ENCODE measurements at places on chromosomes 3 and 15.
A peak's percentile ranks its signal among the peaks of the same experiment; 100 is the strongest.

DNA sequence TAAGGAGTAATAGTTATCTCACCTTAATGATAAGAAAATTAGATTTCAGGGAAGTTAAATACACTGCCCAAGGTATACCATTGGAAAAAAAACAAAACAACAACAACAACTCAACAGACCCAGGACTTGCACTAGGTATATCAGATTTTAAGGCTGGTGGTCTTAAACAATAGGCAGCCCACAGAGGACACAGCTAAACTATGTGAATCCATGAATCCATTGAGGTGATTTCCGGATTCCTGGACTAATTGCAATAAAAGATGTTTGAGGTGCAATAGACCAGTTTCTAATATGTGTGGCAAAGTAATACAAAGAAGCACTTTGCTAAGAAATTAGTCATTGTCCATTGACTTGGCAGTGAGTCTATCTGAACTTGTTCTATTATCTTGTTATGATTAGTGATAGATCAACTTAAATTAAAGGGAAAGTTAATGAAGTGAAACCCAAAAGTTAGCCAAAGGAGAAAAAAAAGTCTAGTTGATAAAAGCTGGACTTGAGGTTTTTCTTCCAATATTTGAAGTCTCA is 60.9 kb upstream of the MAGI1 start:
- no peak for DNase-seq

- no peak for DNase-seq
These were observed 84.9 kb upstream of the ETV5 start for GRCh38 chr3:186193534-186194450.

- DNase-seq, result no peak
These were observed 1.5 kb downstream of the OR5H14 start for GRCh38 chr3:98148751-98149150.

GRCh38 chr3:129795186-129796010 is 98.1 kb downstream of the TMCC1 start:
- no peak for DNase-seq

DNA sequence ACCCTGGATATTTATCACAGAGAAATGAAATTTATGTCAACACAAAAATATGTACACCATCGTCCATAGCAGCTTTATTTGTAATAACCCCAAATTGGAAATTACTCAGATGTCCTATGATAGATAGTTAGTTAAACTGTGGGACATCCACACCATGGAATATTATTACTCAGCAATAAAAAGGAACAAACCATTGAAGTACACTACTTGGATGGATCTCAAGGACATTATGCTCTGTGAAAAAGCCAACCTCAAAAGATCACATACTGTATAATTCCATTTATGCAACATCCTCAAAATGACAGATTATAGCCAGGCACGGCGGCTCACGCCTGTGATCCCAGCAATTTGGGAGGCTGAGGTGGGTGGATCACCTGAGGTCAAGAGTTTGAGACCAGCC is 113.3 kb downstream of the PGPEP1L start:
- no peak for DNase-seq

GRCh38 chr3:132803889-132804288 is 81.7 kb upstream of the NPHP3 start:
- DNase-seq, result no peak

GRCh38 chr15:80461356-80462095 is 57.3 kb downstream of the ARNT2 start:
- DNase-seq, result no peak

GRCh38 chr15:78004919-78005634 is 72.4 kb downstream of the TBC1D2B start:
- DNase-seq, result peak; percentile 81

GRCh38 chr15:66070220-66070934 is 183.2 kb downstream of the MEGF11 start:
- DNase-seq, result no peak

DNA sequence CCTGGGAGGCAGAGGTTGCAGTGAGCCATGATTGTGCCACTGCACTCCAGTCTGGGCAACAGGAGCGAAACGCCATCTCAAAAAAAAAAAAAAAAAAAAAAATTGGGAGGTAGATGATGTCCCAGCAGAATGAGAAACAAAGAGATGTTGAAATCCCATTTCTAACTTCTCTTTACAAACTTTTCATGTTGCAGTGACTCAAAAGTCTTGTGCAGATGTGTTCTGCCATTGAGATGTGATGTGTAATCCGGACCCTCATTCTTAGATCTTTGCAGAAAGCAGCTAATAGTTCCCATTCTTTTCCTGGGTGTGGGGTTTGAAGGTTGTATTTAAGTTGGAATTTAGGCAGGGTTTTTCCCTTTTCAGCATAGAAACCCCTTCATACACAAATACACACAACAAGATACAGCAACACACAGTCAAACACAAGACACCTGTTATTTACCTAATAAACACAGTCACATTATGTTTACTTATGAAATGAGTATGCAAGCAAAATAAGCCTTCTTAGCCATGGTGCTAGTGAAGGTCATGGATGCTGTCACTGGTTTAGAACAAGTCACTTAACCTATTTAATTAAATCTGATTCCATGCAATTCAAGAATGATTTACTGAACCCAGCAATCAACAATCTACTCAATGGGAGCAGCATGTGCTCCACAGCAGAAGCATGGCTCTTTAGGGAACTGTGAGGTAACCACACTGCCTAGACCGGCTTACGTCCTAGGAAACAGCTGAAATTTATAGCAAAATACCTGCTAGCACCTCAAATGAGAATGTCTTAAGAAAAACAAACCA is 14.9 kb downstream of the SIAH2 start:
- no peak for DNase-seq

- no peak for DNase-seq
These were observed 86.2 kb downstream of the CMSS1 start for GRCh38 chr3:99903869-99904268.

GRCh38 chr3:34374521-34374920 is 576.1 kb downstream of the PDCD6IP start:
- DNase-seq, result no peak

DNA sequence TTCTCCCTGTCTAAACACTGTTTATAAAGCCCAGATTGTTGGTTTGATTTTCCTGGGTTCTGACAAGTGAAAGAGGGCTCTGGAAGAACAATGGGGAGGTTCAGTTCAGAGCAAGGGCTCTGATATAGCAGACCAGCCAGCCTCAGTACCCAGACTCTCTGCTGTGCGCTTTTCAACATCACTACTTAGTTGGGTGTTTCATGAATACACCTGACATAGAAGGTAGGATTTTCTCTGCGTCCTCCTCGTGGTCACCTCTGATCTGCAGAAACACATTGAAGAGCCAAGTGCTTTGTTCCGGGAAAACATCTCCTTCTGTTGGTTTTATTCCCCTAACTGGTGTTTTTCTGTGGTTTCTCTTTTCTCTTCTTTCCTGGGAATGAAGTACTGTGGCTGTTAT is 99.5 kb downstream of the EPHB1 start:
- DNase-seq, result no peak

GRCh38 chr15:96428742-96429141 is 98.2 kb downstream of the NR2F2 start:
- DNase-seq, result peak; percentile 68

GRCh38 chr15:100959066-100960050 is 40.2 kb downstream of the LRRK1 start:
- DNase-seq, result no peak

DNA sequence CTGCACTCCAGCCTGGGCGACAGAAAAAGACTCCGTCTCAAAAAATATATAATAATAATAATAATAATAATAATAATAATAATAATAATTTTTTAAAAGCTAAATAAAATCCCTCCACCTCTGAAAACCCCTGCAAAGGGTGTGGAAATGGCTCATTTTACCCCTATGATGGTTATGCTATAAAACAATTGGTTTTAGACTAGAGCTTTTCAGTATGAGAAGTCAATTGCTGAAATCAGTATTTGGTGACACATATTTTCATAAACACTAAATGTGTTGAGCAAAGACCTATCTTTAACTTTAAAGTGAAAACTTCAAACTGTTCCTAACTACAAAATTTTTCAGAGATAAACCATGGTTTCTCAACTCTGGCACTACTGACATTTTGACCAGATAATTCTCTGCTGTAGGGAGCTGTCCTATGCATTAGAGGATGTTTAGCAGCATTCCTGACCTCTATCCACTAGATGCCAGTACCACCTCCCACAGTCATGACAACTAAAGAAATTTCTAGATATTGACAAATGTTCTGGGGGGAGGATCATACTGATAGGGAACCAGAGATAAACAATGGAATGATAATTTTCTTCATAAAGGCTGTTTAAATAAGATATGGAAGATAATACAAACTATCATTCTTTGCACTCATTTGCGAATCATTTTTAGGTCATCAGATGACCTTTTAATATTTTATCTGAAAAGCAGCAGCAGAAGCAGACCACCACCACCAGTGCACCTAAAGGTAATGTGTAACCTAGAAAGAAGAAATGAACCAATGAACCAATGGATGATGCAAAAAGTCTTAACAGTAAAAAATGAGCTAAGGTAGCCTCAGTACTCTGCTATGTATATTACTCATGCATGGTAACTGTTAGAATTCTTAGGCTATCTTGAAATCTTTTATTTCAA is 13.8 kb downstream of the PTPN9 start:
- no peak for DNase-seq

DNA sequence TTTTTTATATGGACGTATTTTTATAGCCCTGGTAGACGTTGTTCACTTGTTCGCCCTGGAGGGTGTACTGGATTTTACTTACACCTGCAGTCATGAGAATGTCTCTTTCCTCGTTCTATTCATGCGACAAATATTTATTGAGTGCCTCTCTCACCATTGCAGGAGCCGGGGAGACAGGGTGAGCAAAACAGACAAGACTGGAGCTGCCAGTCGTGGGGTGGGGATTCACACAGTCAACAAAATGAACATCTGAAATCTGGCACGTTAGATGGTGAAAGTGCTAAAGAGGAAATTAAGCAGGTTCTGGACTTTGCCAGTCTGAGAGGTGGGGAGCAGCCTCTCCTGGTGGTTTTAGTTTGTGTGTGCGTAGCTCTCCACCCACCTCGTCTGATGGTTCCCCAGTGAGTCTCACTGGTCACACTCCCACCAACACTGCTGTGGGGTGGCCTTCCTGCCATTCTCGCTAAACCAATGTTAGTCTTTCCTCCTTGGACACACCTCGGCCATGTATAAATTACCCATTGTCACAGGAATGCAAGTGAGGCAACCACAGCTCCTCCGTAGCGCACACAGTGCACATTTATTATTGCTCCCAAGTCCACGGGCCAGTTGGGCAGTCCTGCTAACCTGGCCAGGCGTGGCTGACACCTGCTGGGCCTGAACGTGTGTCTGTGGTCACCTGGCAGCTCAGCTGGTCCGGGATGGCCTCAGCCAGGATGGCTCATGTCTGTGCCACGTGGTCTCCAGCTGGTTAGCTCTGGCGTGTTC is 31.5 kb downstream of the FBLN2 start:
- no peak for DNase-seq

GRCh38 chr3:188455748-188456147 is 301.8 kb downstream of the LPP start:
- DNase-seq, result no peak

- no peak for DNase-seq
These were observed 21.5 kb downstream of the PTPRG start for GRCh38 chr3:61582846-61583245.

DNA sequence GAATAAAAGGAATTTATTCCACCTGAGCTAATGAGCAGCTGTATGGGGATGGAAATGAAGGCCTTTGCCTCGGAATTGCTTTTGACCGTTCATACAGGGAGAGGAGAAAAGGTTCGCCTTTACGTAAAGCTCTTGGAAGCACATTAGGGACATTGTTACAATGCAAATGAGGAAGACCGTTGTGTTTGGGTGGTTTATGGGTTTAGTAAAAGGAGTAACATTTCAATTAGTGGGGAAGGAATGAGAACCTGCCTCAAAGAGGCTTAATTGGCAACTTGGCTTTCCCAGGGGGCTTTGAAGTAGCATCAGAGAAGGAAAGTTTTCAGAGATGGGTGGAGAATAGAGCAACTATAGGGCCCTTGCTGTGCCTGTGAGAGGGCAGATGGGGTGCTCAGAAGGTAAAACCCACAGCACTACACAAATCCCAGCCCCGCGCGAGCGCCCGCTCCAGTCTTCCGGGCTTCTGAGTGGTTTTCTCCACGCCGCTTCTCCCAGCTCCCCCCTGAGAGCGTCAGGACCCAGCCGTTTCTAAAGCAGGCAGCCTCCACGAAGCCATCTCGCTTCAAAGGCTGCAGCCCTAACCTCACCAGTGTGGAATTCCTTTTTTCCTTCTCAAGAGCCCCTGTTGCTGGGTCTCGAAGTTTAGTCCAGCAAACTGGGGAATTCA is 192.0 kb upstream of the HES1 start:
- no peak for DNase-seq

DNA sequence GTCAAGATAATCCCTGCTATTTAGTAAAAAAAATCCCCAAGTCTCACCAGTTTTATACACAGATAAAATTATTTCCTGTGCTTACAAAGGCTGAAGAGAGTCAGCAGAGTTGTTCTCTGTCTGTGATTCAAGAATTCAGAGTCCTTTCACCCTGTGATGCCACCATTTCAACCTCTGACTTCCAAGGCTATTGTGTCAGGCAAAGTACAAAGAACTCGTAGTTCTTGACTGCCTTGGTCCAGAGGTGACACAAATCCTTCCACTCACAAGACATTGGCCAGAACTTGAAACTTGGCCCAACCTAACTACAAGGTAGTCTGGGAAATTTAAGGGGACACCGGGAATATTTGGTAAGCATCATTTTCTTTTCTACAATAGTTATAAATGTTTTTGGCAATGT is 34.9 kb upstream of the CMC1 start:
- no peak for DNase-seq

GRCh38 chr3:111758642-111759041 is 100.4 kb upstream of the PHLDB2 start:
- DNase-seq, result no peak

- DNase-seq, result no peak
These were observed 561.8 kb downstream of the MCTP2 start for GRCh38 chr15:94793207-94793606.

DNA sequence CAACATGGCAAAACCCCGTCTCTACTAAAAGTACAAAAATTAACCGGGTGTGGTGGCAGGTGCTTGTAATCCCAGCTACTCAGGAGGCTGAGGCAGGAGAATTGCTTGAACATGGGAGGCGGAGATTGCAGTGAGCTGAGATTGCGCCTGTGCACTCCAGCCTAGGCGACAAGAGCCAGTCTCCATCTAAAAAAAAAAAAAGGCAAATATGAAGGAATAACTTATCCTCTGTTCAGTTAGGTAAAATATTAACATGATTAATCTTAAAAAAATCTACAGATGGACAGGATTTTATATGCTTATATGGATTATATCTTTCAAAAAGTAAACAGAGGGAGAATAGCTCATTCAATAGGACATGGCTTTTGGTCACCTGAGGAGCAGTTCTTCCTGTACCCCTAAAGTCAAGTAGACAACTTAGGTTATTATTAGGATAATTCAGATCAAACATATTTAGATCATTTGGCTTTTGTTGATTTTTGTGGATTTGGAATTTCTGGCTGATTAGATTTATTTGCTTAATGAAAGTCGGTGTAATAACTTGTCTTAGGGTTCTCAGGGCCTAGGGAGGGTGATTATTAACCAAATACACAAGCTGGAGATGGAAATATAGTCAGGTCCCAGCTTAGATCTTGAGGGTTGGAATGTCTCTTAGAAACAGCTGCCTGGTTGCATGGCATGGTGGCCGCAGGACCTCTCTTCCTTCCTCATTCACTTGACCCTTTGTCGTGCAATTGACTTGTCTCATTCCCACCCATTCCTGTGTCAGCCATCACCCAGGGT is 82.1 kb upstream of the ONECUT1 start:
- no peak for DNase-seq

Measured in AG09319 (cell line).